AML-193 (cell line): ENCODE measurements at places on chromosomes 2 and 18.

GRCh38 chr2:169146220-169146619, 76.9 kb downstream of the DHRS9 start:
- DNase-seq = no peak

DNA sequence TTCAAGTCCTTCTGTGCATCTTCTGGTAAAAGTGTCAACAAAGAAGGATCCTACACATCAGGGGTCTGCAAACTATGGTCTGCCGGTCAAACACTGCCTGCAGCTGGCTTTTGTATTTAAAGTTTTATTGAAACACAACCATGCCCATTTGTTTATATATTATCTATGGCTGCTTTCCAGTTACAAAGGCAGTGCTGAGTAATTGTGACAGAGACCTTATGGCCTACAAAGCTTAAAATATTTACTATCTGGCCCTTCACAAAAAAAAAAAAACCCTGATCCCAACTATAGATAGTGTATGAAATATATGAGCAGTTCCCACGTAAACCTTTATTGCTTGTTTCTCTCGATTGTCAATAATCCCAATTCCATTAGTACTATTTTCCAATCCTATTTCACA, 101.4 kb downstream of the RBMS1 start:
- DNase-seq = no peak

DNA sequence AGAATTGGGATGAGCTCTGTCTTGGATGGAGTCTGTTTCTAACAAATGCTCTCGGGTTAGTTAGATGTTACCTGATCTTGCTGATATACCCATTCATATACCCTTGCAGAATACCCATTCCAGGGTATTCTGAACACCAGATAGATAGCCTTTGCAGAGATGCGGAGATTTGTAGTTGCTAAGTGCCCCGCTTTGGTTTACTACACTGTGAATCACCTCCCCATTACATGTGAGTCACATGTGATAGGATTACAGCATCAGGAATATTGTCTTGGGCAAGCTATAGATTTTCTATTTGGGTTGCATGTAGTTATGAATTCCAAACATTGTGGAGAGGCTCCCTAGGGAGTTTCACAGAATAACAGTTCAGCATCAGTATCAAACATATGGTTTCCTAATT, 3.8 kb downstream of the VSNL1 start:
- DNase-seq = no peak

GRCh38 chr18:67381608-67382150, 134.8 kb downstream of the DSEL start:
- DNase-seq = no peak

- no peak for DNase-seq
These were observed 2.0 kb downstream of the CDH7 start for GRCh38 chr18:65752625-65753325.

GRCh38 chr2:233131936-233132720, 72.0 kb downstream of the INPP5D start:
- DNase-seq = no peak

DNA sequence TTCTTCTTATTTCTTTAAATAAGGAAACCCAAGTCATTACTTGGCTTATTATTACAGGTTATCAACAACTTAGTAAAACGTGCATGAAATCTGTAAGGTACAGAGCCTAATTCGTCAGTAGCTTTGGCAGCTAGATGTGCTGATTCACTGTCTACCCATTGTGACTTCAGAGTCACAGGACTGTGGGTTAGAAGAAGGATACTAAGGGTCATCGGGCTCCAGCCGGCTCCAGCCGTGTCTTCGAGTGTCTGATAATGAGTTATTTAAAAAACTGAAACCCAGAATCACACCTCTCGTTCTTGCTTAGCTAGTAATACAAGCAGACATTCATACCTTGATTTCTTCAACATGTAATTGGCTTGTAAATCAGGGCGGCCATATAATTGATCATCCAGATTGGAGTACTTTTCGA, 170.5 kb downstream of the FMNL2 start:
- DNase-seq = no peak

DNA sequence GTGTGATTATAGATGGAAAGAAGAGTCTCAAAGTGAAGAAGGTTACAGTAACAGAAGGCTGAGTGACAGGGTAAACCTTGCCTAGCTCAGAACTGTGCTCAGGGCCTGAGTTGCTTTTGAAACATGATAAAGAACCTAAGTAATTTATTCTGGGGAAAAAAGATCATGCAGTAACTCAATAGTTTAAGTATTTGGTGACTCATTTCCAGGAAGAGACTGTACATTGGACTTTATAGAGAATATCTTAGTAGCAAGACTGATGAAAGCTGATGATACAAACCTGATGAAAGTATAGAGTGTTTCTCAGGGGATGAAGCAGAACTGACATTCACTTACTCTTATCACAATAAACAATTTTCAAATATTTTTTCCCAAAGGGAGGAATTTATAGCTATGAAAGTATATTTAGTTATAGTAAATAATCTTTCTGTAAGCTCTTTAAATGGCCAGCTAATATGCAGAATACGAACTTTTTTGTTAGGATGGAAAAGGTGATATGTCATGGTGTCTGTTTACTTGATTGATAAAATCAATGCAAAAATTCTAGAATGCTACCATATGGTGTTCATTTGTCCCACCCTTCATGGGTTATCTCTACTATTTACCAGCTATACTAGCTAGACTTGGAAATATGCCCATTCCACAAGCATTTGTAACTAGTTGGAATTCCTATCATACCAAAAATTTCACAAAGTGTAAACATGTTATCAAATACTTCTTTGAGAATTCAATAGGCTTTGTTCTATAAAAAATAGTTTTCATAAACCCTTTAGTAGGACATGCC, 1265.5 kb upstream of the ACVR2A start:
- no peak for DNase-seq

DNA sequence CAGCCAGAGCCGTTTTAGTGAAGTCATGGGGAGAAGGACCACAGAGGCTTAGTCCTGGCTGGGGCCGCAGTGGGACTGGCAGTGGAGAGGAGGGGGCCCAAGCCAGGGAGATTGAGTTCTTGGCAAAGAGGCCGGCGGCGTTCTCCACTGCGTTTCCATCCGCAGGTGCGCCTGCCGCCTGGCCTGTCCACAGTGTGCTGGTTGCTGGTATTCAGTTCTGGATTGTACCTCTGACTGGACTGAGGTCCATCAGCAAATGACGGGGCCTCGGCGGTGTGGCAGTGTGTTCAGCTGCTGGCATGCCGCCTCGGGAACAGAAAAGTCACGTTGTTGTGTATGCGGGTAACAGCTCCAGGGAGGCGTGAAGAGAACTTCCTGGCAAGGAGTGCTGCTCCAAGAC, 36.8 kb downstream of the LRRFIP1 start:
- no peak for DNase-seq

DNA sequence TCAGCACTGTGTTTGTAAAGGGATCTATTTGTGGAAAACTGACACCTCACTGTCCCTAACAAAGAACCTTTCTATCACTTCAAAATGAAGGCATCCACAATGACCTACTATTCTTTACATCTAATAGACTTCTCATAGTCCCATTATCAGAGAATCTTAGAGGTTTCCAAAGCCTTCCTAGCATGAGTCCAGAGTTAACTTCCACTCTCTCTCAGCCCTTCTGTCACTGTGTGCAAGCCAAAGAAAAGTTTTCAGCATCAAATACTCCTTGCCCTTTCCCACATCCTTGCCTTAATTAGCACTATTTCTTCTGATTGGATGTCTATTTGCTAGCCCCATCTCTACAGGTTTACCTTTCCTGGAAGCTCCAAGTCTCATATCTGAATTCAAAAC, 178.5 kb downstream of the ERBB4 start:
- DNase-seq = no peak

DNA sequence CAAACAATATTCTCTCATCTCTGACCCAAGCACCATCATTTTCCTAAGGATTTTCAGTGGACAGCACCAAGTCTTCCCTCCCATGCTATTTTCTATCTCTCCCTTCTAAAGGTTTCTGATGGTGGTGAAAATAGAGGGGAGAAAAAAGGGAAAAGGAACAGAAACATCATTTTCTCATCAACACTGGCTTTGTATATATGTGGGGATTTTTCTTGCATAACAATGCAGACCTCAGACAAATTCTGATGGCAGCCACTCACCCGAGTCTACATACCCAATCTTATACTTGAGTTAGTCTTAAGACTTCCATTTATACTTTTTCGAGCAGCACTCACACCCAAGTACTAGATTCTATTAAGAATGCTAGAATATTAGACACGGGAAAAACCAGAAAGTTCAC, 95.8 kb downstream of the TMEM163 start:
- DNase-seq = no peak

DNA sequence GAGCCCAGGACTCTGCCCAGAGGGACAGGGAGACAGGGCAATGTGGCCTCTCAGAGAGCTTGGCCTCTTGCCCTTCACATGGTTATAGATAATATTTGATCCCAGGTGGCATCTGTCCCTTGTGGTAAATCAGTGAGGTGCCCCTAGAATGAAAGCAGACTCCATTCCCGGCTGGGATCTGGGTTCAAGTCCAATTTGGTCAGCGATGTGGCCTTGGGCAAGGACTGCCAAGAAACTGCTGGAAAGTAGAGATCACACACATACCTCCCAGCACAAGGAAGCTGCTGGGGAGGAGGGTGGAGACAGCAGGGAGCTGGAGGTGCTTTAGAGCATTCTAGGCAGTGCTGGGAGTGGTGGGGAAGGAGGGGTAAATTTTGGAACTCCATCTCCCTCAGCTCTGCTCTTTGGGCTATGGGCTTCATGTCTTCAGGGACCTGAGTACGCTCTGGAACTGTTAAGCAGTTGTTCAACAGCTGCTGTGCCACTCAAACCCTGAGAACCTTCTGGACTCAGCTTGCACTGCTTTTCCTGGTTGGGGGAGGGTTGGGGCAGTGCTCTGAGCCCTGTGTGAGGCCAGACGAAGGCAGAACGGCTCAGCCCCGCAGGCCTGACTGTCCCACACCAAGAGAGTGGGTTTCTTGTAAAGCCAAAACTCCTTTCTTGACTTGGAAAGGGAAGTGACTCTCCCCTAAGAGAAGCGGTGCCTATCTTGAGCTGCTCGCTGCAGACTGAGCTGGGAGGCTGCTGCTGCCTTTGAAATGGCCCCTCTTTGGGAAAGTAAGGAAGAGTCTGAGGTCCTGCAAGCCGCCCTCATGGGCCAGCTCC, 23.0 kb downstream of the INPP5D start:
- peak; percentile 23 for DNase-seq

- DNase-seq = no peak
These were observed 298.8 kb downstream of the ZNF407 start for GRCh38 chr18:74896390-74896991.

- DNase-seq = no peak
These were observed 132.1 kb upstream of the HAAO start for GRCh38 chr2:42924418-42924886.

- no peak for DNase-seq
These were observed 77.0 kb downstream of the NRP2 start for GRCh38 chr2:205759257-205759656.

DNA sequence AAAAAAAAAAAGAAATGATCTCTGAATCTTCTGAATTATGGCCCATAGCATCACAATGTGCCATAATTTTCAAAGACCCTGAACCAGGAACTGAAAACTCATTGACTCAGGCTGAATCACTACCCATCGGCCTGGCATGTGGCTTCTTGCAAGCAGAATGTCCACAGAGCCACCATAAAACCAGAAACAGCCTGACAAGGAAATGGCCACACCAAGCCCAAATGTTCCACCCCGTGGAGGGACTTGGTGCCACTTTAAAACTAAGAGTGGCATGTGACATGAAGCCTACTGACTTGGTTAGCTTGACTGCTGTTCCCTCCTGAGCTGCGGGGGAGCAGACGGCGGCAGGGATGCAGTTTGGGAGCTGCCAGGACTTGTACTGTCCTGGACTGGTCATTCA, 71.2 kb upstream of the RBM44 start:
- DNase-seq = no peak

- no peak for DNase-seq
These were observed 126.8 kb upstream of the HS6ST1 start for GRCh38 chr2:128445523-128445900.

DNA sequence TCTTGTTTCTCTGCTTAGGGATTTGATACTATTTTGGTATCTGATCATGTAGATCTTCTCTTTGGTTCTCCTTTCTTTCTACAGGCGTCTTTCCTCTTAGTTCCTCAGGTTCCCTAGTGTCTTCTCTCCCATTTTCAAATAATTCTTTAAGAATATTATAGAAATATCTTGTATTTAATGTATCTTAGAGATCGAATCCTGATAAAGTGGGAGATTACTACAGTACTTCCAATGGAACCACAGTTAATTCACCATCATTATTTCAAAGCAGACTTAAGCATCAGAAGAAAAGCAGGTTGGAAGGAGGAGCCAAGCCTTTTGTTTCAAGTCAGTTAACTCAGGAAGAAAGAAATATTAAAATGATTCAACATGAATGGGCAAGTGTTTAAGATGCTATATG, 1.1 kb upstream of the CHN1 start:
- DNase-seq = no peak

GRCh38 chr2:43905371-43905803, 66.6 kb downstream of the ABCG8 start:
- no peak for DNase-seq

GRCh38 chr2:160205505-160205904, 5.4 kb upstream of the ITGB6 start:
- no peak for DNase-seq

DNA sequence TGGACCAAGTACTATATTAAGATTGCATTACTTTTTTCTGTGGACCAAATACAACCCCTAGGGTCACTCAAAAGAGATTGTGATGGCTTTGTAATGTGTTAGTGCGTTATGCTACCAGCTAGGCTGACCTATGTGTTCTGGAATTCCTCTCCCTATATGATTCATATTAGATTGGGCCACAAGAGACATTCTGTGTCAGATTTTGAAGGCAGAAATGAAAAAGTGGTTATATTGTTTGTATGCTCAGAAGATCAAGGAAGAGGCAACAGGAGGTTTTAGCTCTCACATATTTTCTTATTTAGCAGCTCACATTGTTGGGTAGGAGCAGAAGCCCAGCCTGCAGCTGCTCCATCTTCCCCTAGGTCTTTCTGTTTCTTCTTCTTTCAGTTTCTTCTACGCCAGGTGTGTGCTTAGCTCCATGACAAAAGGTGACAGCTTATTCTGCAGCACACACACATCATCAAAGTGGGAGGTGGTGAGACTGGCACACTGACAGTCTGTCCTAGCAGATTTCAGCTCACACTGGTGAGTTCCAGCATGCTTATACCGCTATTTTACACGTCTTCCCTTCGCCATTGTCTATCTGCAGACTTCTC, 156.8 kb upstream of the UBE2E3 start:
- no peak for DNase-seq

DNA sequence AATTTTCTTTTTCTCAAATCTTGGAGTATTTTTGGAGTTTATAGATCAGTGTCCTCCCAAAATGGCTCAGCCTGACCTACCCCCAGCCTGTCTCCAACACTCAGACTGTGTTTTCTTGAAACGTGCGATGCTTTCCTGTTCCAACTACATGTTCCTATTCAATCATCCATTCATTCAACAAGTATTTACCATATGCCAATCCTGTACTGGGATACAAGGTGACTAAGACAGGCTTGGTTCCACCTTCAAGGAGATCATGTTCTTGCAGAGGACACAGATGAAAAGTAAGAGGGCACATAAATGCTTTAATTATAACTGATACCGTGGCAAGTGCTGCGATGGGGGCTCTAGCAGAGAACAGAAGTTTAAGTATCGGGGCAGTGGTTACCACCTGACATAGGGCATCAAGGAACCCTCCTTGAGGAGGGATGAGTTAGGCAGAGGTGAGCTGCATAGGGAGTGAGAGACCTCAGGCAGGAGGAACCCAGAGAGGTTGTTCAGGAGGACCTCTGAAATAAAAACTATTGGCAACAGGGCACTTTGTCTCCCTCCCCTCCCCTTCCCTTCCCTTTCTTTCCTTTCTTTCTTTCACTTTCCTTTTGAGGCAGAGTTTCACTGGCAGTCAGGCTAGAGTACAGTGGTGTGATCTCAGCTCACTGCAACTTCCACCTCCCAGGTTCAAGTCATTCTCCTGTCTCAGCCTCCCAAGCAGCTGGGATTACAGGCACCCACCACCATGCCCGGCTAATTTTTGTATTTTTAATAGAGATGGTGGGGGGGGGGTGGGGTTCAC, 469.0 kb downstream of the EPHA4 start:
- DNase-seq = no peak
